Activated CD4-positive, alpha-beta T cell treated with anti-CD3 and anti-CD28 coated beads, Interleukin-2, amount 50 U/mL, for 48 hours (primary cell): ENCODE measurements at places on chromosomes 4 and X.

- no peak for DNase-seq
Measured at GRCh38 chrX:31702222-31702621, 630.4 kb upstream of the FTHL17 start.

GRCh38 chr4:131248314-131248713, 1900.8 kb upstream of the PCDH10 start:
- DNase-seq, result no peak

DNA sequence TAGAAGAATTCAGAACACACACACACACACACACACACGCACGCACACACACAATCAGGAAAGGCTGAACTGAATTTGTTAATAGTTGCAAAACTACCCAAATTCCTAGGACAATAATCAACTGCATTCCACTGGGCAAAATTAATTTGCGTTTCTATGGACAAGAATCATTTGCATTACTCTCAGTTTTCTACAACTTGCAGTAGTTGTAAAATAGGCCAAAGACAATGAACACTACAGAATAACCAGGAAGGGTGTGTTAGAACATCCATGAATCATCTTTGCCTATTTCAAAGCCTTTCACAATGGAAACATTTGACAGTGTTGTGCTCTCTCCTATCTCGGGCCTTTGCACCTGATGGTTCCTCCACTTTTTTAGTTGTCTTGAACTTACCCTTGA, 77.1 kb upstream of the IGFBP7 start:
- DNase-seq, result no peak

- DNase-seq, result no peak
Measured at GRCh38 chr4:77701121-77701520, 95.5 kb downstream of the CXCL13 start.

DNA sequence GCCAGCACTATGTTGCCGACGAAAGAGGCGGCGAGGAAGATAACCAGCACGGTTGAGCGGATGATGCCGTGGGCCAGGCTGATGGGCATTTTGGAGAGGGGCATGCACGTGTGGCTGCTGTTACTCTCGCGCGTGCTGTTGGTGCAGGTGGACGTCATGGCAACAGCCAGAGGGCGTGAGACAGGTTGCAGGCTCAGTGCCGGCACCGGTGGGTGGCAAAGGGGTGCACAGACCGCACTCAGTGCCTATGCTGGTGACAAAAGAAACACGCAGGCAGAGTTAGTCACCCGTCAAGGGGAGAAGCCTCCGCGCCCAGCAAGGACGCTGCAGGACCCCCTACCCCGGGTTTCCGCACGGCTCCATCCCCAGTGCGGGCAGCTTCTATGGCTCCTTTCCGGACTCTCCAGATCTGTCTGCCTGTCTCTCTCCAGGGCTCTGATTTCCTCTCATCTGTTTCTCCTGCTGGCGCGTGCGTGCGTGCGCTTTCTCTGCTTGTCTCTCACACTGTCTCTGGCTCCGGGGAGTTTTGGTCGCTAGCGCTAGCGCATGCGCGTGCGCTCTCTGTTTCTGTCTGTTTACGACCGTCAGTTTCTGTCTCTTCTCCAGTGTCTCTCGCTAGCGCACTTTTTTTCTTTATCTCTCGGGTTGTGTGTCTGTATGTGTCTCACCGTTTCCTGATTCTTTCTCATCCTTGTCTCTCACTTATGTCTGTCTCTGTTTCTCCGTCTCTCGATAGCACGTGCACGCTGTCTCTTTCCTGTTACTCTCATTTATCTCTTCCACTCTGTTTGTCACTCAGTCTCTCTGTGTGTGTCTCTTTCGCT, 2.1 kb downstream of the GPR101 start:
- peak; percentile 50 for DNase-seq

GRCh38 chr4:17480955-17481354, 30.9 kb downstream of the QDPR start:
- DNase-seq, result no peak

DNA sequence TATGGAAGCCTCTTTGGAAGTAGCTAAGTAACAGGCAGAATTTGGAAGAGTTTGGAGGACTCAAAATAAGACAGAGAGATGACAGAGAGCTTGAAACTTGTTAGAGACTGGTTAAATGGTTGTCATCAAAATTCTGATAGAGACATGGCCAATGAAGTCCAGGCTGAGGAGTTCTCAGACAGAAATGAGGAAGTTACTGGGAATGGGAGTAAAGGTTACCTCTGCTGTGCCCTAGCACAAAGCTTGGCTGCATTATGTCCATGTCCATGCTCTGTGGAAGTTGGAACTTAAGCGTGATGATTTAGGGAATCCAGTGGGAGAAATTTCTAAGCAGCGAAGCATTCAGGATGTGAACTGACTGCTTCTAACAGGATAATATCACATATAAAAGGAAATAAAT, 146.2 kb upstream of the NDST4 start:
- DNase-seq, result no peak

GRCh38 chr4:35757836-35758235, 486.5 kb downstream of the ARAP2 start:
- DNase-seq, result no peak

DNA sequence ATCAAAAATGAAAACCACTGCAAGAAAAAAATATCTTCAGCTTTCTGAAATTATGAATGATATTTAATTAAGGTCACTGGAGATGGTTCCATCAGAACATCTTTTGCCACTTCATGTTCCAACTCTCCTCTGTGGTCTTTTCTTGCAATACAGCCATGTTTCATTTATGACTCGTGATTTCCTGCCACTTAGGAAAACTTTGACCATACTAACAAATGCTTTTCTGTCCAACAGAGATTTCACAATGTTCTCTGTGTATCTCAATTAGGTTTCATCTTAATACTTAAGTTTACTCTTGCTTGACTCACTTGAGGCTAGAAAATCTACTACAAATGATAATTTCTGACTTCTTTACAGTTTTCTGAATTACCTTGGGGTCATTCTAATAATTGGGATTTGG, 330.9 kb downstream of the CXXC4 start:
- no peak for DNase-seq

- DNase-seq, result no peak
Measured at GRCh38 chrX:2391869-2392606, 108.7 kb downstream of the DHRSX start.

DNA sequence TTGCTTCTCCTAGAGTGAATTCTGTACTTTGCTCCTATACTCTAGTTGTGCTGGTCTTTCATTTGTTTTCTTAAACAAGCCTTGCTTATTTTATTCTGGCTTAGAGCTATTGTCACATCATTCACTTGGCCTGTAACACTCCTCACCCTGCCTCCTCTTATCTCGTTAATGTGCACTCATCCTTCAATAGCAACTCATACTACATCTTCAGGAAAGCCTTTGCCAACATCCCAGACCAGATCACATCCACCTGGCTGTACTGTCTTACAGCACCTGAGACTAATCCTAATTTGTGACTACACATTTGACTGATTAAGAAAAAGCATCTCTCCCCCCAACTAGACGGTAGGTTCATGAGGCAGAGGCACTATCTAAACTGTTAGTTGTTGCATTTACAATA, 80.8 kb downstream of the SLC7A11 start:
- no peak for DNase-seq

DNA sequence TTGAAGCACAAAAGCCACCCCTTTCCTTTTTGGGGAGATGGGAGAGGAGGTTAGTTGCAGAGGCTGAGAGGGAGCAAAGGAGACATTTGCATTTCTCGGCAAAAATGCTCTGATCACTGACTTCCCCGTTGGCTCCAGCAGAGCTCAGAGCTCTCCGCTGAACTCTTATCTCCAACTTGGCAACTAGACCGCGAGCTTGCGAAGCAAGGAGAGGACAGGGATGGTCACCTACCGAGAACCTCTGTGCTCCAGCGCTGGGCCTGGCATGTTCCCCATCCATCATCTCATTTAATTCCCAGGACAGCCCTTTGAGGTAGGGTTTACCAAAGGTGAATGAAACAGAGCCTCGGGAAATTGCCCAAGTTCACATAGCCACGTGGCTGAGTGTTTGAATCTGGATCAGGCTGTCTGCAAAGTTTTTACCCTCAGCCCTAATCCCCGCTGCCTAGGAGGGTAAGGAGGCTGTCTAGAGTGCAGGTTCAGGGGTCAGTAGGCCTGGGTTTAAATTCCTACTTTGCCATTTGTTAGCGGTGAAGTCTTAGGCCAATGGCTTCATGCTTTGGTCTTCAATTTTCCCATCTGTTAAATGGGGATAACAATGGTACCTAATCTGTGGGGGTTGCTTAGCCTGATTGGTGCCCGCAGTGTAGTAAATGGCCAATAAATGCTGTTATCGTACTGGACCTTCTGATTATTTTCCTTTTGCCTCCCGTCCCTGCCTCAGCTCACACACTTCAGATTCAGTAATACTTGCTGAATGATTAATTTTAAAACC, 3.8 kb upstream of the CITED1 start:
- no peak for DNase-seq

DNA sequence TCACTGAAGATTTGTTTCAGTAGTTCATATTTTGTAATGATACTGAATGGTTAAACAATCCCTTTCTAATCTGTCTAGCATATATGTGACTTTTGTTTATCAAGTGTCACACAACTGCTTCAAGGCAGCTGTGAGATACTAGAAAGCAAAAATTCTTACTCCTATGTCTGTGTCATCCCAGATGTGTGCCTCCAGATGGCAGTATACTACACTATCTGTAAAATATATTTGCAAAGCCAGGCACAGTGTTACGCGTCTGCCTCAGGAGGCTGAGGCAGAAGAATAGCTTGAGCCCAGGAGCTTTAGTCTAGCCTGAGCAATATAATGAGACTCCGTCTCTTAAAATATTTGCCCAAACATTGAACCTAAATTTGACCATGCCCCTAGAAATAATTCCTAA, 4.0 kb downstream of the NUDT10 start:
- DNase-seq, result peak; percentile 13

DNA sequence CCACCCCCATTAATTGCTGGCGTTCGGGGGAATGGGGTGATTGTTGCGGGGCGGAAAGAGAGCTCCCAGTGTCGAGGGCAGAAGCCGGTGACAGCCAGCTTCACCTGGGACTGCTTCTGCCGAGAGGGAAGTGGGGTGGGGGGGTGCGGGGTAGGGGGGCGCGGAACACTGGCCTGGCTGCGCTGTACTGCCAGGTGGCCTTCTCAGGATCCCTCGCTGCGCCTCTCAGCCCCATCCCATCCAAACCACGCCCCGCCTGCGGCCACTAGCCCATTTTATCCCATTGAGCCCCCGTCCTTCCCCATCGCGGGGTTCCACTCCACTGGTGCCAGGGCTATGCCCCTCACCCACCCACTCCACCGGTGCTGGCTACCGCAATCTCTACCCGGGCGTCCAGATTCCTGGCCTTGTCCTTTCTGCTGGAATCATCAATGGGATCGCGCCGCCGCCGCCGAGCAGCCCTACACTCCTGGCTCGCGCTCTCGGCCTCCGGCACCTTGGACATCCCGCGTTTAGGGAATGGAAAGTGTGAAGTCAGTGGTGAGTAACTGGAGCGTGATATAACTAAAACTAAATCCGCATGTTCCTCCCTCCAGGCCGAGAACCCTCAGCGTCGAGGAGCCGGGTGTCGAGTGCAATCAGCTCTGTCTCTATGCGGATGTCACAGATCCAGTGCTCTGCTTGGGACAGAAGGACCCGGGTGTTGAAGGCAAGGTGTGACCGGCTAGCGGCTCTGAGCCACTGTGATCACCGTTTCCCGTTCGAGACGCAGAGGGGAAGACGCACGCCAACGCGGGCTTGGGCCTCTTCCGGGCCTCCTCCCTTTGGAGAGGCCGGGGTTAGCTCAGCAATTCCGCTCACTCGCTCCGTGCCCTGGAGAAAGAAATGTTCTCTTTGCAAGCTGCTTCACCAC, 20.5 kb downstream of the NKX3-2 start:
- no peak for DNase-seq

DNA sequence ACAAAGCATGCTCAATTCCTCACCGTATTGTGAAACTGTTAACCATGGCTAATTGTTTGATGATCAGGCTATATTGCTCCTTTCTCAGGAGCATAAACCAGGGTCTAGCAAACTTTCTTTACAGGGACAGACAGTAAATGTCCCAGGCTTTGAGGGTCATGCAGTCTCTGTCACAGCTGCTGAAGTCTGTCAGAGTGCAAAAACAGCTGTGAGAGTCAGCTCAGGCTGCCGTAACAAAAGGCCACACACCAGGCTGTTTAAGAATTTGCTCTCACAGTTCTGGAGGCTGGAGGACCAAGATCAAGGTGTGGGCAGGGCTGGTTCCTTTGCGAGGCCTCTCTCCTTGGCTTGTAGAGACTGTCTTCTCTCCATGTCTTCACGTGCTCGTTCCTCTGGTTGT, 75.6 kb downstream of the GPR143 start:
- no peak for DNase-seq

- DNase-seq, result no peak
Measured at GRCh38 chrX:155435744-155436112, 22.7 kb downstream of the F8A3 start.

GRCh38 chrX:28850955-28851354, 263.7 kb downstream of the IL1RAPL1 start:
- DNase-seq, result no peak

GRCh38 chr4:7607156-7607910, 172.6 kb upstream of the PSAPL1 start:
- no peak for DNase-seq

- DNase-seq, result no peak
Measured at GRCh38 chr4:173807347-173807746, 277.3 kb upstream of the HAND2 start.

DNA sequence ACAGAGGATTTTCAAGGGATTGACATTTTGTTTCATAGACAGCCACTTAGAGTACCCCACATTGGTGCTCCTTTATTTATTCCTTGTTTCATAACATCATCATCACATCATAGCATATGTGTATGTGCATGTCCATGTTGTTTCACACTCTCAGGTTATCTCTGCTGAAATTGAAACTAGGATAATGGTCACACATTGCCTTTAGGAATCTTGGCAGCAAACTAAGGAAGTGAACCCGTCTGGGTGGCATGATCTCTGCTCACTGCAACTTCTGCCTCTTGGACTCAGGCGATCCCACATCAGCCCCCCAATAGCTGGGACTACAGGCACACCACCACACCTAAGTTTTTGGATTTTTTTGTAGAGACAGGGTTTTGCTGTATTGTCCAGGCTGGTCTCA, 234.2 kb upstream of the ANKRD50 start:
- DNase-seq, result no peak

DNA sequence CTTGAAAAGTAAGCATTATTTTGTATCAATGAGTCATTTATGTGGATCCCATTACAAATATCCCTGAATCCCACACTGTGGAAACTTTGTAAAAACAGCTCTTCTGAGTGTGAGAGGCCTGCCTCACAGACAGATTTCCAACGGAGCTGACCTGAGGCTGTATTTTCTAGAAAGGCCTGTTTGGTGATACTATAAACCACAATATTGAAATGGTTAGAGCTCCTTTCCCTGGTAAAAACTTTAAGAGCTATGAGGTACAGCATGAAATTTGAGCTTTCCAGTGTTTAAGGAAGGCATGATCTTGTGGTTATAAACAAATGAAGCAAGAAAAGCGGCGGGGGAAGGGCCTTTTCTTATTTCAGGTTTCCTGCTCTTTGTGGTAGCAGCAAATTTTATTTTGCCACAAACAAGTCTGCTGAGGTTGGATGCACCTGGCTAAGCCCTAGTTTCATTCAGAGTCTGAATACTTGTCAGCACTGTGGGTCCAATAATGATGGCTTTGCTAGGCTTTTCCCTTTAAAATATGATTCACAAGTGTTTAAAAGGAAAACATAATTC, 86.8 kb upstream of the ETNPPL start:
- peak; percentile 19 for DNase-seq

GRCh38 chr4:156396534-156396933, 442.9 kb upstream of the CTSO start:
- DNase-seq, result no peak

GRCh38 chrX:85419293-85419692, 39.8 kb upstream of the POF1B start:
- DNase-seq, result no peak

- no peak for DNase-seq
Measured at GRCh38 chr4:116413222-116413621, 672.2 kb downstream of the TRAM1L1 start.
